ENCODE measurements at places on chromosomes 1 and 21.

DNA sequence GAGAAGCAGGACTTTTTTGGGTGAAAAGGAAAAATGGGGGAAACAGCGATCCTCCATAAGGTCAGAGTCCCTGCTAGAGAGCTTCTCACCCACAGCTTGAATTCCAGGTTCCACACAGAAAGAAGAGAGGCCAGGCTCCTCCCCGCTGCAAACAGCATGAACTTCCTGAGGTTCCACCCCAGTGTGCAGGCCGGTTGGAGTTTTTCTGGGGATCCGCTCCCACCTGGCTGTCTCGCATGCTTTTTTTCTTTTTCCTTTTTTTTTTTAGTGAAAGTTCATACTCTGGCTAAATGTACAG lies 595.1 kb upstream of the ZP4 start:
- DNase-seq = no peak

DNA sequence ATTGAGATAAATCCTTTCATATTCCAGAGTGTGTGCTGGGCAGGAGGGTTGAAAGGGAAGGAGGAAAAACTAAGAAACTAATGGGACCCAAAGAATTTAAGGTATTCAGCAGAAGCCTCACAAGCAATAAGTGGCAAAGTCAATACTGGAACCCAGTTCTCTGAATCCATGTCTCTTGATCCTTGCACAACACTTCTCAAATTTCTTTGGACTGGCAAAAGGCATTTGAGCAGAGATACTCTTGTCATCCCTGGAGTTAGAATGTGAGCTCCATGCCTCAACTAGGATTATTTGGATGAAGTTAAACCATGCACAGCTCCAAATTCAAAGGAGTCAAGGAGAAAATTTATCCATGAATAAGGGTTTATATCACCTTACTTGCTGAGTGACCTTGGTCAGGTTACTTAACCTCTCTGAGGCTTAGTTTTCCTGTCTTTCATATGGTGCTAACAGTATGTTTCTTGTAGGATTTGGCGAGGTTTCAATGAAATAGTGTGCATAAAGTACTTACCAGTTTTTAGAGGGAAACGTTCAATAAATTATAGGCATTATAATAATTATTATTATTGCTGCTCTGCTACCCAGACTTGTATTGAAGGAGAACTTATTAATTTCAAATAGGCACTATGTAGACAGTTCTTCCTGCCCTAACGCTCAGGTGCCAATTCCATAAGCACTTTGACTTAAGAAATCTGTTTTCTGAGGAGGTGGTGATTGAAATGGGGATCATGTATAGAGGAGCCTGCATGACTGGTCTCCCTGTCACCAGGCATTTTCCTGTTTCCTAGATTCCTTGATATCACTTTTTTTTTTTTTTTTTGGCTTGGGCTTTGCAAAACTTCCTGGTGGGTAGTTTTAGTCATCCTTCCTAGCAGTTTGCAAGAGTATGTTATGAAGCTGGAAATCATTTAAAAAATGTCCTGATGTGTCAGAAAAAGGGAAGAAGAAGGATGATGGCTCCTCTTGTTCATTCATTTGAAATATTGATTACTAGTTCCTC lies 125.0 kb upstream of the JUN start:
- DNase-seq = no peak

DNA sequence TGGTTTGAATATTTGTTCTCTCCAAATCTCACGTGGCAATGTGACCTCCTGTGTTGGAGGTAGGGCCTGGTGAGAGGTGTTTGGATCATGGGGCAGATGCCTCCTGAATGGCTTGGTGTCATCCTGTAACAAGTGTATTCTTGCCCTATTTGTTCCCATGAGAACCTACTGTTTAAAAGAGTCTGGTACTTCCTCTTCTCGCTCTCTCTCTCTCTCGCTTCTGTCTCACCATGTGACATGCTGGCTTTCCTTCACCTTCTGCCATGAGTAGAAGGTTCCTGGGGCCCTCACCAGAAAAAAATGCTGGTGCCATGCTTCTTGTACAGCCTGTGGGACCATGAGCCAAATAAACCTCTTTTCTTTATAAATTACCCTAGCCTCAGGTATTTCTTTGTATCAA lies 8.4 kb upstream of the PAXBP1 start:
- no peak for DNase-seq

- no peak for DNase-seq
Measured at GRCh38 chr1:59412718-59413326, 115.9 kb downstream of the FGGY start.

DNA sequence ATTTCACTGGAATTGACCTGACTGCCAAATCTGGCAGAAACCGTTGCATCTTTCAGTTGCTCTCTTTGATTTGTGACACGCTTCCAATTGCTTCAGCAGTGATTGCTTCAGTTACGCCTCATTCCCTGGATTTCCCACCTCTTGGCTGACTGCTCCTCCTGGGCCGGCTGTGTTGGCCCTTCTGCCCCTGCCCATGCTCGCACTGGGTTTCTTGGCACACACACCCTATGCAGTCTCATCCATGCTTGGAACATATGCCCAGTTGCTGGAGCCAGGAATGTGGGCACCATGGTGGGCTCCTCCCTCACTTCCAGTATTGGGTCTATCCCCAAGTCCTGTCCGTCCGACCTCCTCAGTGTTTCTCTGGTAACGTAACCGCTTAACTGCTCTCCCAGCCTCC lies 2.2 kb upstream of the ZBTB21 start:
- DNase-seq = no peak

GRCh38 chr21:42819861-42820615 lies 59.3 kb downstream of the WDR4 start:
- no peak for DNase-seq

- DNase-seq = no peak
Measured at GRCh38 chr1:56833088-56833487, 13.9 kb upstream of the FYB2 start.

GRCh38 chr1:240254778-240255291 lies 163.2 kb downstream of the FMN2 start:
- no peak for DNase-seq

DNA sequence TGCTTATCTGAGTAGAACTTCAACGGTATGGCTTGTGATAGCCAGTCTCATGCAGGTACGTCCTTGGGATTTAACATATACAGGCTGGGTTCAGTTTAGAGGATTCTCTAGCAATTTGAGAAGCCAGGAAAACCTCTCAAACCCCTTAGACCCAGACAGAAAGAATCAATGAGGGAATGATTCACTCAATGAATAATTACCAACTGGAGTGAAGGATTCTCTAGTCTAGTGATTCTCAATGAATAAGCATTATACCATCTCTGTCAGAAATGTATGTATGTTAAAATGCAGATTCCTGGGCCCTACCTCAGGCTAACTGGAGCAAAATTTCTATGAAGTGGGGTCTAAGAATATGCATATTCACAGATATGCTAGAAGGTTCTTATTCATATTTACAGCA lies 54.5 kb upstream of the APP start:
- DNase-seq = no peak

DNA sequence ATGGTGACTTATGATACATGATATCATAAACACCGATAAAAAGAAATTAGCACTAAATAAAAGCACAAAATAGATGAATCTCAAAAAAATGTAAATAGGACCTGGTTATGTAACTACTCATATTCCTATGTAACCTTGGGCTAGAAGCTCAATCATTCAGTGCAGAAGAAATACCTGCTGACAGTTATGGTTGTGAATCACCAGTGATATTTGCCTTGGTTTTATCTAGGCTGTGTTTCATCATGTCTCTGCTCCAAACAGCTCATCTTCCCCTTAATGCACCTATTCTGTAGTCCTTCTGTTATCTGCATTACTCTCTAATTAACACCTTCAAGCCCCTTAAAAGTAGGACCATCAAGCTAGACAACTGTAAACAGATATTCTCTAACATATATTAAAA lies 16.3 kb upstream of the PIGC start:
- no peak for DNase-seq

GRCh38 chr1:109787845-109788601 lies 24.3 kb upstream of the EPS8L3 start:
- DNase-seq = no peak

DNA sequence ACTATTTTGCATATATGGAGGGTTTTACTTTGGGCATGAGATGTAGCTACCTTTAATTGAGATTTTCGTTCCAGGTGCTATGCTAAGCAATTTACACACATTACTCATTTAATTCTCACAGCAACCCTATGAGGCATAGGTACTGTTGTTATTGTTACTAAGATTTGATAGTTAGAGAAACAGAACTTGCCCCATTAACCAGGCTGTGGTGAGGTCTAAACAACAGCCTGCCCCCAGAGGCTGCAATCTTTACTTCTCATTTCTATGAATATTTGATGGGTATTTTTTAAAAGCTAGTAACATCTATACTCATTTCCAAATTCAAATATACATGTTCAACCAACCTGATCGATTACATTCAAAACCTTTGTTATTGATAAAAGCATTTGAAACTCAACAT lies 155.6 kb downstream of the GALNT2 start:
- DNase-seq = no peak

- no peak for DNase-seq
Measured at GRCh38 chr1:228870041-228870713, 134.9 kb downstream of the RHOU start.

GRCh38 chr1:50289495-50289894 lies 133.7 kb downstream of the DMRTA2 start:
- DNase-seq = no peak

- DNase-seq = no peak
Measured at GRCh38 chr1:223355699-223356098, 8.3 kb downstream of the SUSD4 start.

DNA sequence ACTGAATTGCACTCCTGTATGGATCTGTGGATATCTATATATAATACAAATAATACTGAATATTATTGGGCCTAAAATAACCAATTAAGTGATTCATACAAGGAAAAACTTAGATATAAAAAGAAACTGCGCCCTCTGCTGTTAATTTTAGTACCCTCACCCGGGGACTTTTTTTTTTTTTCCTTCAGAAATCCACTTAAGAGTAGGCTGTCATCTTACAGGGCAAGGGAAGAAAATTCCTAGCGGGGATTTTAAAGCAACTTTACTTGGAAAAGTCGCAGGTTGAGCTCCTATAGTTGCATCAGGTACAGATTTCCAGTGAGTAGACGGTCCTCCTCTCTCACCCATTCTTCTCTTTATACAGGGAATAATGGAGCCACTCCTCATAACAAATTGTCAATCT lies 1.3 kb downstream of the NTNG1 start:
- DNase-seq = no peak

GRCh38 chr1:64696879-64697278 lies 48.0 kb upstream of the RAVER2 start:
- no peak for DNase-seq

- DNase-seq = no peak
Measured at GRCh38 chr1:175364424-175365076, 172.0 kb upstream of the KIAA0040 start.

DNA sequence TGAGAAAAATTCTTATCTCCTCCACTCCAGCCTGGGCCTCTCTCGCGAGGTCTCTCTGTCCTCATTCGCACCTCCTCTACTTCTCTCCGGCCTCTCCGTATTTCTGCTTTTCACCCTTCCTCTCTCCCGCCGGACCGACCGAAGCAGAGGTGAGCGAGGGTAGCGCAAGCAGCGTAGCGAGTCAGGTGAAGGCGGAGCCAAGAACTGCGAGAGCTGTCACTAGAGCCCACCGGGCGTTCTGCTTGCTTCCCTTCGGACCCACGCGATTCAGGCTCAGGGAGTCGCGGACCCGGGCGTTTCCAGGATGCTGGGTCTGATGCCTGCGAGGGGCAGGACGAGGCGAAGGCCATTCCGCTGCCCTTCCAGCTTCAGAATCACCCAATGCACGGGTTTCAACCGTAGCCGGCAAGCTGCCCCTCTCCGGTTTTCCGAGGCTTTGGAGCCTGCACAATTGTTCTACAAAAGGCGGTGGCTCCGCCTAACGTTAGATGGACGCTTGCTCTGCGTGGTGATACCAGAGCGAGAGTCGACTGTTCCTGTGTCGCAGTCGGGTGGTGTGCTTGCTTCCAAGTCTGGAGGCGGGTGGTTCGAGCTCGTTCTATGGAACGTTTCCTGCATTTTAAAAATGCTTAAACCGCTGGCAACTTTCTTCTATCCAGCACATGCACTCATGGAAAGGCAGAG lies 310.2 kb downstream of the FAM72C start:
- no peak for DNase-seq

DNA sequence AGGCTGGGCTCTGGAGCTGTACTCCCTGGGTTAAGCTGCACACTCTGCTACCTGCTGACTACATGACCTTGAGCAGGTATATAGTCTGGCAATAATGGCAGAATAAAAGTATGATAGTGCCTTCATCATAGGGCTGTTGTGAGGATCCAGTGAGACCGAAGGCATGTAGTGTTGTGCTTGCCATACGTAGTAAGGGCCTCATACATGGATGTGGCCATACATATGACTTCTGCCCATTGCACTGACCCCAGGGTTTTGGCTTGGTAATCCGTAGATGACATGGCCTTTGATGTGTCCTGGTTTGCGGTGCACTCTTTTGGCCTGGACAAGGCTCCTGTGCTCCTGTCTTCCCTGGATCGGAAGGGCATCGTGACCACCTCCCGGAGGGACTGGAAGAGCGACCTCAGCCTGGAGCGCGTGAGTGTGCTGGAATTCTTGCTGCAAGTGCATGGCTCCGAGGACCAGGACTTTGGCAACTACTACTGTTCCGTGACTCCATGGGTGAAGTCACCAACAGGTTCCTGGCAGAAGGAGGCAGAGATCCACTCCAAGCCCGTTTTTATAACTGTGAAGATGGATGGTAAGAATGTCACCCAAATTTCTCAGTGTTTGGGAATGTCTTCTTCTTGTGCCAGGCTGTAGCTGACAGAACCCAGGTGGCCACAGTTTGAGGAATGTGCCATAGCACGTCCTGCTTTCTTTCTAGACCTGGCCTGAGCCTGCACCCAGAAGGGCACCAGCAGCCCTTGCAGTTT lies 17.0 kb upstream of the CD101 start:
- DNase-seq = no peak

DNA sequence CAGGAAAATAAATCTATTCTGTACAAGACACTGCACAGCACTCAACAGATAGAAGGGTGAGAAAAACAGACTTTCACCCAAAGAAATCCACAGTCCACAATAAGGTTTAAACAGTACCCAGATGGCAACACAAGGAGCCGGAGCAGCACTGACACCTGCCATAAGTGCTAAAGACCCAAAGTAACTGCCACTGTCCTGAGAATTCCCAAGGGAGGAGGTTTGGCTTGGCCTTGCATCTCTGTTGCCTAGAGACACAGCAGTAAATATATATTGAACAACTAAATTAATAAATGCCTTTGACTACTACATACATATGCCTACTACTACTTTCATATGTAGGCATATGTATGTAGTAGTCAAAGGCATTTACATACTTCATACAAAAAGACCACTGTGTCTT lies 68.0 kb downstream of the VAV3 start:
- no peak for DNase-seq

DNA sequence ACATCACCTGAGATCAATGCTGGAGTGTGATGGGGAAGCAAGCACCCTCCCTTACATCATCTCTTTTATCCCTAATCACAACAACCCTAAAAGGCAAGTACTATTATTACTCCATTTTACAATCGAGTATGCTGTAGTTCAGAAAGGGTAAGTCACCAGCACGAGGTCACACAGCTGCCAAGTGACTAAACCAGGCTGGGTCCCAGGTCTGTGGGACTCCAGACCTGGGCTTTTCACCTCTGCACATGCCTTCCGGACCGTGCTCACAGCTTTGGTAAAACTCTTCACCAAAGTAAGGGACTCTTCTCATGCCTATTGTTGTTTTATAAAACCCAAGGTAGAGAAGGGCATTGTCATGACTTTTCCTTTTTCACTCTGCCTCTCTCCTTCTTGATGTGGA lies 130.9 kb downstream of the DMRTB1 start:
- DNase-seq = no peak
